ENCODE measurements at places on chromosomes 5 and 9. TPM values are rescaled to one million over a fixed set of nuclear protein-coding genes. Genes with fewer than 3 reads are reported as not detected.

The WDR31 gene
- 0.22 TPM for total RNA-seq

The GRXCR2 gene
- not detected for total RNA-seq

The IFNE gene
- not detected for total RNA-seq

The FTMT gene
- not detected for total RNA-seq

The ARRDC3 gene
- total RNA-seq, result 284 TPM

The PCDHA1 gene
- total RNA-seq, result not detected

GRCh38 chr5:168260353-168261226 lies 30.9 kb upstream of the WWC1 start:
- no peak for DNase-seq

GRCh38 chr9:21778304-21778703 lies 24.1 kb upstream of the MTAP start:
- DNase-seq, result no peak

DNA sequence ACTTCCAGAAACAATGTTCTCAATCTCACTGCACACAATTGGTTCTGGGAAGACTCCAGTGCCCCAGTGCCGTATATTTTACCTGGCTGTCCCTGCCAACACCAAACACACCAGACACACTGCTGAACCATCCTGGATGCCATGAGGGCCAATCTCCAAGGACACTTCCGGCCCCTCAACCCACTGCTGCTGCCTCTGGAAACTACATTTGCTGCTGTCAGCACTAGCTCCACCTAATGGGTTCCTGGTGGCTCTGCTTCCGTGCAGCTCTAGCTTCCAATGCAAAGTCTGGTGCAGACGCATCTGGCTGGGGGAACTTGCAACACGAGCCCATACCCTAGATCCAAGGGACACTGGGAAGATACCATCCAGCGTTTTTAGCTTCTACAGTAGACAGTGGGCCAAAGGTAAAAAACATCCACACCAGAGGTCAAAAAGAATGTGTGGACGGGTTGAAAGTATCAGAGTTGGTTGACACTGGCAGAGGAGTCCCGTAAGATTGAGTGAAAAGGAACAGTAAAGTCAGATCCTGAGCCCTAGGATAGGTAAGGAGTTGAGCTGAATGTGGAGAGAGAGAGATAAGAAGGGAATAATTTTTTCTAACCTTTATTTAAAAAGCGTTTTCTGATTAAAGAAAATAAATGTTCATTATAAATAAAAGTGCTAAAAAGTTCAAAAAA lies 99.7 kb upstream of the KIF2A start:
- no peak for DNase-seq

DNA sequence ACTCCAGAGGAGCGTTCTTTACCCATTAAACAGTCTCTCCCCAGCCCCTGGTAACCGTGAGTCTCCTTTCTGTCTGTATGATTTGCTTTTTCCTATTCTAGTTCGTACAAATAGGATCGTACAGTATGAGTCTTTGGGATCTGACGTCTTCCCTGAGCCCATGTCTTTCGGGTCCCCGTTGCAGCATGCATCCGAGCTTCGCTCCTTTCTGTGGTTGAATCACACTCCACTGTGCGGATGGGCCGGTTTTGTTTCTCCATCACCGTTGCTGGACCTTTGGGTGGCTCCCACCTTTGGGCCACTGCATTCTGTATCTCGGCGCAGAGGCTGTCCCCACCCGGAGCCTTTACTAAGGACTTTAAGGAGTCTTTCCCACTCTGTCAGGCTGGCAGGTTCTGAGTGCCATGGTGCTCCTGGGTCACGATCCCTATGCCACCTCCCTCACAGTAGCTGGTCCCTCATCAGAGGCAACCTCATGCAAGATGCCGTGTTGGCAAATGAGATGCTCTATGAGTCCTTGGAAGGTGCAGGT lies 145.7 kb upstream of the COL5A1 start:
- no peak for DNase-seq

- DNase-seq, result no peak
Measured at GRCh38 chr5:79107020-79107796, 4.4 kb upstream of the BHMT start.

DNA sequence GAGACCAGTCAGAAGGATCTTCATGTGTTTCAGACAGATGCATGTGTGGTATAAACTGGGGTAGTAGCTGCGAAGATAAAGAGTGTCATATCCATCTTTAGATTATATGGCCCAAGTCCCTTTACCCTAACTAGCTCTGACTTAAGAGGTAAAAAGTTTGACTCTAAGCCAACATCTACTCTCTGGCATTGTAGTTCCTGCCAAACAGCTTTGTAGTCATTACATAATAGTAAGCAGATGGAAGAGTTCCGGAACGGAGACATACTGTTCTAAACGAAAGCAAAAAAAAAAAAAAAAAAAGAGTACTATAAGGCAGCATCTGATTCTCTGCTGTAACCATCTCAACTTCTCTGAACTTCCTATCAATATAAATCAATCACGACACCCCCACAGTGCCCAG lies 48.8 kb downstream of the CEMIP2 start:
- no peak for DNase-seq

GRCh38 chr5:96426831-96427230 lies 6.2 kb downstream of the PCSK1 start:
- DNase-seq, result no peak

DNA sequence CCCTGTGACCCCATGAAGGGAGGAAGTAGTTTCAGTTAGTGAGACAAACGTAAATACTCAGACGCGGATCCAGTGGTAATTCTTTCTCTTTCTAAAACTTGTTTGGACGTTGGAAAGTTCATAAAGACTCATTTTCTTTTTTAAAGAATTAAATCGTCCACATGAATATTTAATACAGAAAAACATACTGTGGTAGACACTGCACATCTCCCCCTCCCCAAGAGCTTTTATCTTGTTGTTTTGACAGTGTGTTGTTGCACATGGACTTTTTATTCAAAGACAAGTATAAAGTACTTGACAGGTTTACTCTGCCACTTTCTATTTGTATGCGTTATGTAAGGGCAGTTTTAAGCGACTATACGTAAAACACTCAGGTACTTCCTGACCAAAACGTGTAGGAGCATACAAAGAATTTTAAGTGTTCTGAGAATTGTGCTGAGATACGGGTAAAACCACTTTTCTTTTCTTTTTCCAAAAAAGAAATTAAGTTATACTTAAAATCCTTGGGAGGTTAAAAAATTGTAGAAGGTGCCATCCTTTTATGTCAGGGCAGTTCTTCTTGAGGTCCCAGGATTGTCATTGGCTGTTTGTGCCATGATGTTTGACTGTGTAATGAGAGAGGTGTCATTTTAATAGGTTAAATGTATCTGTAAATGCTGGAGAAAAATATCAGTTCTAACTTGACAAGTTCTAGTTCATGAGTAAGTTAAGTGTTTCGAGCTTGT lies 1.3 kb downstream of the NIPBL start:
- no peak for DNase-seq

- no peak for DNase-seq
Measured at GRCh38 chr9:124174433-124174832, 83.3 kb upstream of the NEK6 start.

DNA sequence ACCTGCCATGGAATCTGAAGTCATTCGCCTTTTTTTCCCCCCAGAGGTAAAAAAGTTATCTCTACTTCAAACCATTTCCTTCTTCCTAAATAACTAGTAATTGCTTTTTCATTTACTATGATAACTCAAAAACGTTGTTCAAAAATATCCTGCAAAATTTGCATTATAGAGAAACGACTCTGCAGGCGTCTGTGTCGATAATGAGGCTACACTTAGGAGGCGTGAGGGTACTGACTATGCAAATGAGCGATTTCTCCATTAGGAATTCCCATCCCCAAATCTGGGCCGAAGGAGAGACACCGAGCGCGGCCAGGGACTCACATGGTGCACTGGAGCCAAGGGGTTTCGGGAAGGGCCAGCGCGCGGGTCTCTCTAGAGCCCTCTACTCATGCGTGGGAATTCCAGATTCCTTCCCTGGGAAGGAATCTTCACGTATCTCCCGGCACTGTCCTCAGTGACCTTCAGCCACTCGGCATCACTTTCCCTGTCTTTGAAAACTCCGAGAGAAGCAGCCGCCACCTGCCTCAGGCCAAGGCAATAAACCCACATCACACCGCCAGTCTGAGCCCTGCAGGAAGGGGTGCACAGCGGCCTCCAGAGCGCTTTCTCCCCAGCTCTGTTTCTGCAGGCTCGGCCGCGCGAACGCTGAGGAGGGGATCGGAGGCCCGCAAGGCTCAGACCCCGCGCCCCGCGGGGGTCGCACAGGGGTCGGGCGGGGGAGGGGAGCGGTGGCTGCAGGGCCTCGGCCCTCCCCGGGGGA lies 718 bp upstream of the DENND4C start:
- peak; percentile 61 for DNase-seq

DNA sequence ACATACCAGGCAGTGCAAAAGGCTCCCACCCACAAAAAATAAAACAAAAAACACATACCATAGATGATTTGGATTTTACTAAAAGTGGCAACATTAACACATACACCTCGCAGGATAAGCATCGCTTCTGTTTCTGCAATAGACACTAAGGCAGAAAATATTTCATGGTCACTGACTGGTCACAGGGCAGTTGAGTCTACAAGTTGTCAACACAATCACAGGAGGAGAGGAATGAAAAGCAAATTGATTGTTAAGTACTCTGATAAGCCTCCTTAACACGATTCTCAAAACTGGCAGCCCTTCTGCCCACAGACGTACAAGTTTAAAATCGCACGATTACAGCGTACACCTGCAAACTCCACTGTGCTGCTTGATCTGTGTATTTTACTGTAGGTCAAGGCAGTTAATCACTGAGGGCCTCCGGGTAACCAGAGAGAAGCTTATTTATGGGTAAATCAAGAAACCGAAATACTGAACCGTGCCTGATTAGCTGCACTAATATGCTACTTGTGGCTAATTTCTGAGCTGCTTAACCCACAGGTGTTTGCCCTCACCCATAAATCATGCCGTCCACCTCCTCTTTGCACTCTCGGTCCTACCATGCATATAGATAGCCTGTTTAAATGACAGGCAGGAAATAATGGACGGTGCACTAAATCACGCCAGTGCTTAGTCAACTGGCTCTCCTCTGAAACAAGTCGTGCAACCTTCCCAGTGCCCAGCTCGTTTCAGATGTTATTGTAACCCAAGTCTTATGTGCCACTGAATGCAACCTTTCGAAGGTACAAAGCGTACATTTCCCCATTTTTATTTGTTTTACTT lies 659.4 kb upstream of the ADAMTS16 start:
- DNase-seq, result no peak

DNA sequence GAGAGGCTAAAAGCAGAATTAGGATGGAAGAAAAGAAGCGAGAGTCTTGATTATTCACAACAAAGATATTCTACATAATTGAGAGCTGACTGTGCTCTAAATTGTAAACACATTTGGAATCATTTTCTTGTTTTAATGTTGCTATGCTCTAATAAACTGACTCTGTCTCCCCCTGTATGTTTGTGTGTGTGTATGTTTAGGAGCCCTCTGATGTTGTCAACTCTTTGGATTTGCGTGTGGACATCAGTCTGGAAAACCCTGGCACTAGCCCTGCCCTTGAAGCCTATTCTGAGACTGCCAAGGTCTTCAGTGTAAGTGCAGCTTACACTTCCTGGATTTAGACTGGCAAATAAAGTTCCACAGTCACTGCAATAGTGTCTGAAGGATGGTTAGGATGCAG lies 37.8 kb downstream of the MOCS2 start:
- DNase-seq, result no peak

DNA sequence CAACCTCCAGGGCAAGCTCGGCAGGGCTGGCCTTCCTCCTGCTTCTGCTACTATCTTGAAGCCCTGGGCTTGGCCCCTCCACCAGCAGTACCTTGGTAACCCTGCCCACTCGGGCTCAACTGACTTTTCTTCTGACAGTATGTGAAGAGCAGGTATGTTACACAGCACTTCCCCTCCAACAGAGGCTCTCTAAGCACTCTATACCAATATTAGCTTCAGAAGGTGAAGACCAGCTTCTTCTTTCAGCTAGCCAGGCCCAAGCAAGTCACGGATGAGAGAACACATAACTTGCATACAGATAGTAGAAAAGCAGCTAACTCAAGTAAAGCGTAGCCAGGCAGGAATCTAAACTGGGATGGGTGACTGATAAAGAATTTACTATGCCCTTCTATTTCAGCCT lies 64.3 kb downstream of the FEM1C start:
- no peak for DNase-seq

GRCh38 chr5:31638345-31638744 lies 586 bp upstream of the PDZD2 start:
- no peak for DNase-seq

DNA sequence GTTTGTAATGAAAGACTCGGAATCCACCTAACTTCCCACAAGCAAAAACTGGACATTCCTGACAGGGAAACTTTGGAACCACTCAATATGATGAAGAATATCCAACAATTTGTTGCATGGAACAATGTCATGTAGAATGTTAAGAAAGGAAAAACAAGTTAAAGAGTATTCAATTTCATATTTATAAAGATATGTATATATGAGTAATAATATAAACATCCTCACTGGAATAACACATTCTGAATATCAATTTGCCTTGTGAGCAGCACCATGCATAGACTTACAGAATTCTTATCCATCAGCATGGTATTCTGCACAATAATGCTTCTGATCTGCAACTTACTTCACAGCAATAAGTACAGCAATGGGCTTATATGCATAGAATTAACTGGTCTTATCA lies 650.3 kb downstream of the SEMA5A start:
- DNase-seq, result no peak

GRCh38 chr5:154373729-154374179 lies 72.0 kb upstream of the SAP30L start:
- no peak for DNase-seq

All from CD4-positive, alpha-beta T cell (primary cell).